ENCODE measurements at places on chromosomes 12 and 14. TPM values are rescaled to one million over a fixed set of nuclear protein-coding genes. Genes with fewer than 3 reads are reported as not detected.

- DNase-seq, result no peak
These were observed 768.5 kb downstream of the DIO2 start for GRCh38 chr14:79442786-79443185.

DNA sequence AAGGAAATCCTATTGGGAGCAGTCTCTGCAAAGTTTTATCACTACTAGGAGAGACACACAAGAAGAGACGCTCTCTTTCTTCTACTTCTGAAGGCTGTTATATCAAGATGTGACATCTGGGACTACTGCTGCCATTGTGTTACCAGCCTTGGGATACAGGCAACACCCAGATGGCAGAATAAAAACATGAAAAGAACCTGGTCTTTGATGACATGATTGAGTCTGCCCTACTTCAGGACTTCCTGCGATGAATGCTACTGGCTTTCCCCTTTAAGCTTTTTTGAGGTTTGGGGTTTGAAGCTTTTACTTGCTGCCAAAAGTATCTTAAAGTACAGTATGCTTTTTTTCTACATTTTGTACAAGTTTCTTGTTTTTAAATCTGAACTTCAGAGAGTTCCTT lies 29.2 kb upstream of the TRHDE start:
- no peak for DNase-seq

DNA sequence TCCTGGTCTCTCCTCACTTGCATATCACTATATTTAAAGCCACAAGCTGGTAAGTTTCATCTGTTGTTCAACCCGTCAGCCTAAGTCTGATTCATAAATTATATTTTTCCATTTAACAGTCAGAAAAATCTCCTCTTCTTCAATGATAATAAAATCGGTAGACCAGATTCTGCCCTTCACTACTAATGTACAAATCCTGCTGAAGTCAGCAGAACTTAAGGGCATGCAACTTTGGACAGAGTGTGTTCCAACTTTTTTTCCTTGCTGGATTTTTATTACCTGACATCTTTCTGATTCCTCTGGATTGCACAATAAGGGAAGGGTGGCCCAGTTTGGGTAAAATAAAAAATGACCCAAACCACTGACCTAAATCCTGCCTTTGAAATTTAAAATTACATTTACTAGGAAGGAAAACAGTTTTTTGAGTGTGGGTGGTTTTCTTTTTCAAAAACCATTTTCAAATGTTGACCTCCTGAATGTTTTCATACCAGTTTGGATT lies 125.4 kb upstream of the DIO2 start:
- DNase-seq, result no peak

DNA sequence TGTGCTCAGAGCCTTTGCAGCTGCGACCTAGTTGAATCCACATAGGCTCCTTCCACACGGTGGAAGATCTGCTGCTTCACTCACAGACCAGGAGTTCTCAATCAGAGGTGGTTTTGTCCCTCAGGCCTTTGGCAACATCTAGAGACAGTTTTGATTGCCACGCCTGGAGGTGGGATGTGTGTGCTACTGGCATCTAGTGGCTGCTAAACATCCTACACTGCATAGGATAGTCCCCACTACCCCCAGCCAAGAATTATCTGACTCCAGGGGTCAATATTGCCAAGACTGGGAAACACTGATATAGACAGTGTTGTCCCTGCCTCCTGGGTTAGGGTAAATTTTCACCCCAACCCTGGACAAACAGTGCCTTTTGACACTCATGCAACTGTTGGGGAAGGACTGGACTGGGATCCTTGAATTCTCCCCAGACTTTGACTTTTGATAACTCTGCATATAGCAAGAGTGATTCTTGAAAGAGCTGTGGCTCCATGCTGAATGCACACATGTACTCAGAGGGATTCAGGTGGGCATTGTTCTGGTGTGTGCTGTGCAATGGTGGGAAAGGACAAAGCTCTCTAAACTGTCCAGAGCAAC lies 39.8 kb downstream of the BAZ2A start:
- no peak for DNase-seq

The KRT82 gene
- total RNA-seq, result not detected

The E2F7 gene
- total RNA-seq, result 0.29 TPM

The LRFN5 gene
- total RNA-seq, result 1.0 TPM

The HOTAIR gene
- total RNA-seq, result not detected

The NEK9 gene
- total RNA-seq, result 78.1 TPM
